ENCODE measurements at places on chromosomes 5 and 9.

- no peak for DNase-seq
Measured at GRCh38 chr5:150122536-150123481, 32.8 kb downstream of the PDGFRB start.

DNA sequence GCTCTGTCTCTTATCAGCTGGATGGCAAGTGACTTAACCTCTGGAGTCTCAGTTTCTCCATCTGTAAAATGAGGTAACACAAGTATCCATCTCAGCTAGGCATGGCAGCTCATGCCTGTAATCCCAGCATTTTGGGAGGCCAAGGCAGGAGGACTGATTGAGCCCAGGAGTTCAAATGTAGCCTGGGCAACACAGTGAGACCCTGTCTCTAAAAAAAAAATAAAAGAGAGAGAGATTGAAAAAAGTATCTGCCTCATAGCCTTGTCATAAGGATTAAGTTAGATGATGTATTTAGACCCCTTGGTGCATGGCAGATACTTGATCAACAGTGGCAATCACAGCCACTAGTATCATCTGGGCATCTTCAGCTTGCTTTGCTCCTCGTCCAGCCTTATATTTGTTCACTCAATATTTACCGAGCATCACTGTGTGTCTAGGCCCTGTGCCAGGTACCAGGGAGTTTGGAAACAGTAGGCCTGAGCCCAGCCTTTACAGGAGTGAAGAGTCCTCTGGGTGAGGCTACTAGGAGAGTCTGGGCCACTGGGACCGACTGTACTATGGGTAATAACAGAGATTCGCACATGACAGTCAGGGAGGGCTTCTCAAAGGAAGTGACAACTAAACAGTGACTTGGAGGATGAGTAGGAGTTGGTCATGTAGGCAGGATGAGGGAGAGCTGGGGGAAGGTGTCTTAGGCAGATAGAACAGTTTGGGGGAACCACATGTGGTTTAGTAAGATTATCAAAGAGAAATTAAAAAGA is 34.2 kb downstream of the CORO2A start:
- no peak for DNase-seq

- DNase-seq: peak; percentile 44
Measured at GRCh38 chr9:112754578-112754977, 4.0 kb downstream of the SNX30 start.

DNA sequence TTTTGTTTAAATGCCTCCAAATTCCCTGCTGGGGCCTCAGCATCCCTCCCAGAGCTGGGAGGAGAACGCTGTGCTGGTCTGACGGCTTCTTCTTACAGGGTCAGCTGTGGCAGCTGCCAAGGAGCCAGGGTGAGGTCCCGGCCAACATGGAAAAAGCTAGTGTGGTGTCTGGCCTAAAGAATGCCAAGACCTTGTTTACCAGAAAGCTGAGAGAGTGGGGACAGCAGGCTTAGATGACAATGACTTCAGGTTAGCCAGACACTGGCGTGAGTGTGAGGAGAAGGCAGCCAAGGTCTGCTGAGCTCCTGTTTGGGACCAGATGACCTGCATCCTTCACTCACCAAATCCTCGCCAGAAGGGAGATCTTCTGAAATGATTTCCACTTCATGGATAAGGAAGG is 112.5 kb downstream of the CRB2 start:
- DNase-seq: no peak

DNA sequence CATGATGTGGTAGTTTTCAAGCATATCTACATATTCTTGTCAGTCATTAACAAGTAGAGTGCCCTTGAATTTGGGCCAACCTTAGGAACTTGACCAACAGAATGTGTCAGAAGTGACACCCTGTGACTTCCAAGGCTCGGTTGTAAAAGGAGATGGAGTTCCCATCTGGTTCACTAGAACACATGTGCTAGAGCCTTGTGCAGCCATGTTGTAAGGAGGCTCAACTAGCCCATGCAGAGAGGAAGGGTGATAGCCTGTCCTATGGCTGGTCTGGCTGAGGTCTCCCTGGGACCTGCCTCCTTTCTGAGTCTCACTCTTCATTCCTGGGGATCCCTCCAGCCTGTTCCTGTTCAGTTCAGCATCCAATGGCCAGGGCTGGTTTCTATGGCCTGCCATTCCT is 28.1 kb upstream of the HRH2 start:
- no peak for DNase-seq

- DNase-seq: no peak
Measured at GRCh38 chr5:141419074-141419880, 1.6 kb upstream of the PCDHGA11 start.

DNA sequence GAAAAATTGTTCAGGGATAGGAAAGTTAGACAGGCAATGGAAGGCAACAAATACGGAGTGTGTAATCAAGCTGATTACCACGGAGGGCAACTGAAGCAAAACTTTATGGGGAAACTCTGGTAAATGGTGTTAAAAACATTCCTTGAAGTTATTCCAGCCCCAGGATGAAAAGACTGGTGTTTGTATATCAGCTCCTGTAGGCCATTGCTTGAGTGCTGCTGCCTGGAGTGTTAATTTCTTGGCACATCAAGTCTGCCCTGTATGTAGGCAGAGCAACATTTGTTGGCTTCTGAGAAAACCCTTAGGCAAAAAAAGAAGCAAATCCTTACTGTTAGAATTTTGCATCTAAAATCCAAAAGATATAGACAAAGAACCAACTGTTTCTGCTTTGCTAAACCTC is 686.5 kb upstream of the ACO1 start:
- DNase-seq: no peak

GRCh38 chr5:116145416-116145815 is 60.6 kb downstream of the COMMD10 start:
- no peak for DNase-seq

GRCh38 chr5:91670122-91670521 is 287.0 kb upstream of the ARRDC3 start:
- DNase-seq: no peak

DNA sequence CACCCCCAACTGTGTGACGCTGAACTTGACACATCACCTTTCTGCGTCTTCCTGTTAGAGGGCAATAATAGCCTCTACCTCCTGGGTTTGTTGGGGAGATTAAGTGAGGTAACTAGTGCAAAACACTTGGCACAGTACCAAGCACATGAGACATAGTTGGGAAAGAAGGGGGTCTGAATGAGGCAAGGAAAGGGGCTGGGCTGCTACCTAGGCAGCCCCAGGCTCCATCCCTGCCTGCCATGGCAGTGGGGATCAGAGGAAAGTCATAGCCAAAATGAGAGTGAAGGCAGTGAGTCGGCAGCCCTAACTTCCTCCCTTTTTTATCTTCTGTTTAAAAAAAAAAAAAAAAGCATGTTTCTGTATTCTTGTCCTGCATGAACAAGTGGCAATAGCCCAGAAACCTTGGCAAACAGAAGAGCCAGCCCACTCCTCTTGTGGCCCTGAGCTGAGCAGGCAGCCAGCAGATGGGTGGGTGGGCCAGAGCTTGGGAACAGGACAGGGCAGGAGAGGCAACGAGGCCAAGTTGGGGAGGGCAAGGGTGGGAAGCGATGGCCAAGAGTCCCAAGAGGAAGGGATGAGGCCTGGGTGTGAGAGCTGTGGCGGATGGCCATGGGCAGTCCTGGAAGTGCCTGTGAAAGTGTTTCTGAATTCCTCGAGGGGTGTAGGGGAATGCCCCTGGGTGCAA is 11.4 kb downstream of the CAMK2A start:
- DNase-seq: no peak

GRCh38 chr5:68659881-68660280 is 433.9 kb upstream of the SLC30A5 start:
- DNase-seq: no peak

- no peak for DNase-seq
Measured at GRCh38 chr5:153530357-153531143, 40.1 kb downstream of the GRIA1 start.

DNA sequence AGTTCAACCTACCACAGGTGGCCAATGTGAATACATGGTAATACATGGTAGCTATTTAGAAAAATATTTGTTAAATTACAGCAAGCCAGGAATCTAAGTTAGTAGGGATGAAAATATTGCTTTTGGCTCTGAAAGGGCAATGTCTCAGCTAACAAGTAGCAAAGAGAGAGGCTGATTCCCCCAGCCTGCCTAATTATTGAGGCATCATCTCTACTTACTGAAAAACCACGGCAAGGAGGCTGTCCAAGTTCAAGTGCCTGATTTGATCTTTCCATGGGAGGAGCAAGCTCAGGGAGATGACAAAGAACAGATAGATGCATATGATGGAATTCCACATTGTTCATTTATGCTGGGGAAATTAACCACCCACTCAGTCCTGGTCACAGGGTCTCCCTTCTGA is 28.7 kb upstream of the UBTD2 start:
- no peak for DNase-seq

DNA sequence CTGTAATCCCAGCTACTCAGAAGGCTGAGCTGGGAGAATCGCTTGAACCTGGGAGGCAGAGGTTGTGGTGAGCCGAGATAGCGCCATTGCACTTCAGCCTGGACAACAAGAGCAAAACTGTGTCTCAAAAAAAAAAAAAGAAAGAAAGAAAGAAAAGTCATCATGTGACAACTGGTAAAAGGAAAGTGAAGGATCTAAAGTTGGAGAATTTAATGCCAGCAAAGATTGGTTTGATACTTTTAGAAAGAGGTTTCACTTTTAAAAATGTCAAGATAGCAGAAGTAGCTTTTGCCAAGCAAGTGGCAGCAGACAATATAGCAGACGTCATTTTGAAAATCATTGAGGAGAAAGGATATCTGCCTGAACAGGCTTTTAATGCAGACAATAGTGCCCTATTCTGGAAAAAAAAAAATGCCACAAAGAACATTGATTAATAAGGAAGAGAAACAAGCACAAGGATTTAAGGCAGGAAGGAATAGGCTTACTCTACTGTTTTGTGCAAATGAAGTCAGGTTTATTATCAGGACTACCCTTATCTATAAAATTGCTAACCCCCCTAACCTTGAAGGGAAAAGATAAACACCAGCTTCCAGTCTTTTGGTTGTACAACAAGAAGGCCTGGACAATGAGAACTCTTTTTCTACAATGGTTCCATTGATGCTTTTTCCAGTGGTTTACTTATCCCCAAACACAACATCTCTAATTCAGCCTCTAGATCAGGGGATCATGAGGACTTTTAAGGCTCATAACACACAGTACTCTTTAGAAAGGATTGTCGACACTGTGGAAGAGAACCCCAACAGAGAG is 12.0 kb downstream of the PKD2L2 start:
- no peak for DNase-seq

DNA sequence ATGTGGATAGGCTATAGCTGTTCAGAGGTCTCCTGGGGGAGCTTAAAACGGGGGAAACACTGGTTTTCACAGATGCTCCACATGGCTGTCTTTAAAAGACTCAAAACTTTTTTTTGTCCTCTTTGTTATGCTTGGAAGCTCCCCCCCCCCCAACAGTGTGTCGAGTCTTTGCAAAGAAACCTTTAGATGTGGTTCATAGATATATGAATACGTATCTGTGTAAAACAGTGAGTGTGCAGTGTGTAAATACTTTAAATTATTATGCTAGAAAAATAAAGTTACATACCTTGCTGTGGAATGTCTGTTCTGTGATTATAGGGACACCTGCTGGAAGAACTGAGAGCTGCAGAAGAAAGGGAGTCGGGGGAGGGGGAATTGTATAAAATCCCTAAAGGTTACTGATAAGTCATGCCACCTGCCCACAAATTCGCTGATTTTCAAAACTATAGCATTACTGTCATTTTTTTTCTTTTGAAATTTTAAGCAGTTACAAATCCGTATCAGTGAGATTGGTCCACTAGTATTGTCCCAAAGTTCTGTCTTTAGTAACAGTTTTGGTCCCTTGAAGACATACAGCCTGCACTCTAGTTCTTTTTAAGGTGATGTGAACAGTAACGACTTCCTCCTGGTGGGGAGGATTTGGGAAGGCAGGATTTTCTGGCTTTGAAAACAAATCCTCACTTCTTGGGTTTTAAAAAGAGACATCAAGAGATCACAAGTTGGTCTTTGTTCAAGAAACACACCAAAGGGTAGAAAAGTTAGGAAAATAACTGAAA is 22.9 kb downstream of the RGMB start:
- DNase-seq: peak; percentile 60

GRCh38 chr9:99307851-99308250 is 85.8 kb downstream of the SEC61B start:
- DNase-seq: no peak

GRCh38 chr5:28927559-28928326 is 1889.4 kb upstream of the CDH9 start:
- DNase-seq: no peak
